8988T (cell line): ENCODE measurements at places on chromosomes 7 and 10.

DNA sequence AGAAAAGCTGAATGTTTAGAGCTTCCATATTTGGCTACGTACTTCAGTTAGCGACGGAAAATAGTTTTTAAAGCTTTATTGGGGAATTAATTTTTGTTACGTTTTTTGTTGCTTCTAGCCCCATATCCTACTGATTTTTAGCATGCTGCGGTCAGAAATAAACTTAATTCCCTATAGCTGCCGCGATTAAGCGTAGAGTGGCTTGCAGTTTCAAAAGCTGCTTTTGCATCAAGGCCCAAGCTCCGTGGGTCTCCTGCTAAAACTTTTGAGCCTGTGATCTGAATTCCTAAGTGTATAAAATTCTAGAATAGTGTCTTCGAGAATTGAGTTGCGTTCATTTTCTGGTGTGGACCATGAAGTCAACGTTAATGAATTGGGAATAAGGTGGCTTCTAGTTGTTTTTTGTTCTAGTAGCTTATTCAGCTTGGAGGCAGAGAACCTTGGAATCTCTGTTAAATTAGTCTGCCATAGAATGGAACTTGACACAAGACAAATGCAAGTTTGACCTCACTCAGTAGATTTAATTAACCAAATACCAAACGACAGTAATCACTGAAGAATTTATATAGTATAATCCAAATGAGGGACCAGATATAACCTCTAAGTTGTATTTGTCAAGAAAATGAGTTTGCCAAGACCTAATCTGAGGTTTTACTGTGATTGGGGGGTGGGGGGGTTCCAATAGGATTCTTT is 977 bp downstream of the CALU start:
- no peak for DNase-seq

- DNase-seq: no peak
Observed at GRCh38 chr7:151454305-151454704, 14.4 kb upstream of the CRYGN start.

DNA sequence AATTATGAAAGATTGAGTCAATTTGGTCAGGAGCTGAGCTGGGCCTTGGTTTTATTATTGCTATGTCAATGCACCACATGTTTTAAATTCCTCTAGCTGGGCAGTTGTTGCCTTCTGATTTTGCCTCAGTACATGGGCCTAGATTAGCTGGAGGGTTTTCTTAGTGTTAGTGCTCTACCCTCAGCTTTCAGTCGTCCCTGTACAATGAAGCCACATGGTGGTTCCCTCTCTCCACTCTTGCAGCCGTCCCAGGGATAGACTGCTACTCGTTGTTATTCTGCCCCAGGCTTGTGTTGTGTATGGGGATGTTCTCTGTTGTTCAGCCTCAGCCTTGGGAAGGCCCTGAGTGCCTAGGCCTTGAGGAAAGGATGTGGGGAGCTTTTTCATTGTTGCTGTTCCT is 37.0 kb downstream of the NHLRC2 start:
- no peak for DNase-seq

GRCh38 chr10:3693022-3693697 is 91.8 kb downstream of the KLF6 start:
- no peak for DNase-seq

GRCh38 chr7:12862146-12862545 is 174.7 kb downstream of the ARL4A start:
- no peak for DNase-seq

- DNase-seq: no peak
Observed at GRCh38 chr10:104146882-104147281, 24.9 kb downstream of the SFR1 start.

DNA sequence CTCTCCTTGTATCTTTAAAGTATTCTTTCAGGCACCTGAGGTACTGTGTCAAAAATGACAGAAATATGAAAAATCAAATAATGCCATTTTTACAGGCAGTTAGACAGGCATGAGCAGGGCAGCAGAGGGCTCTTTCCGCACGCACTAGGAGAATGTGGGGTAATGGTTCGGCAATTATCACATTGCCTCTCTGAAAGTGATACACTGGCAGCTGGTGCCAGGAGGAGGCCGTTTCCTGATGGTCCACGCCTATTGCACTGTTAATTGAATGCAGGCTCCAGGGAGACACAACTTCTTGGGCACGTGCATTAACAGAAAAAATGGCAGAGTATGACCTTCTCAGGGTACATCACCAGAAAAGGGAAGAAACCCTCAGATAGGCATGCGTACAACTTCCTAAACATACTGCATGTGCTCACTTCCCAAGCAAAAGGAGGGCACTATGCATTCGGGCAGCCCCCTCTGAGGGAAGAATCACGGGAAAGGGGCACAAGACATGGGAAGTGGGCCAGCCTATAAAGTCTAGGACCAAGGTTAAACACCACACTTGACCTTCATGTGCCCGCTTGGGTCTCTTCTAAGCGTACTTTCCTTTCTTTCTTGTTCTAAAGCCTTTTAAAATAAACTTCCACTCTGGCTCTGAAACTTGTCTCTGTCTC is 161.7 kb downstream of the TNS3 start:
- no peak for DNase-seq

DNA sequence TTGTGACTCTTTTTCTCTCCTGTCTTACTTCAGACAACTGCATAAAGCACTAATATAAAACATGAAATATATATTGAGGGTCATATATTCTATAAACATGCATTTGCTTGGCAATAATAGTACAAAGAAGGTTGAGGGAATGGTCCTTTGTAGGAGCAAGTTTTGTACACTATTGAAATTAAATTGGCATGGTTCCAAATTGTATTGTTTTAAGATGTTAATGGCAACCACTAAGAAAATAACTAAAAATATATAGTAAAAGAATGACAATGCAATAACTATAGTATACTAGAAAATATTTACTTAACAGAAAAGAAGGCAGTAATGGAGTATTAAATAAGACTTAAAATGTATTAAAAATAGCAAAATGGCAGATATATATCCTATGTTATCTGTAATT is 33.7 kb upstream of the KAT6B start:
- no peak for DNase-seq

DNA sequence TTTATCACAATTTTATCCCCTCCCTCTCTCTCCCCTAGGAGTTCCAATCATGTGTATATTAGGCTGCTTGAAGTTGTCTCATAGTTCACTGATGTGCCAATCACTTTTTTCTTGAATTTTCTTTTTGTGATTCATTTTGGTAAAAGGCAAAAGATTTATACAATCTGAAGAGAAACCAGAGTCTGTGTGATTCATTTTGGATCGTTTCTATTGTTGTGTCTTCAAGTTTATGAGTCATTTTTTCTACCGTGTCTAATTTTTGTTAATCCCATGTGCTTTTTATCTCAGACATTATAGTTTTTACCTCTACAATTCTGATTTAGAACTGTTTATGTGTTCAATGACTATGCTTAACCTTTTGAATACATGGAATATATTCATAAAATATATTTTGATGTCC is 483.9 kb upstream of the AUTS2 start:
- no peak for DNase-seq

- no peak for DNase-seq
Observed at GRCh38 chr10:15719899-15720634, at the start of gene ITGA8. TSS of gene ITGA8 (minus strand) at chr10:15719922. CDS start at chr10:15719771, 151 bp downstream.

GRCh38 chr10:7045891-7046599 is 364.8 kb downstream of the SFMBT2 start:
- DNase-seq: no peak

DNA sequence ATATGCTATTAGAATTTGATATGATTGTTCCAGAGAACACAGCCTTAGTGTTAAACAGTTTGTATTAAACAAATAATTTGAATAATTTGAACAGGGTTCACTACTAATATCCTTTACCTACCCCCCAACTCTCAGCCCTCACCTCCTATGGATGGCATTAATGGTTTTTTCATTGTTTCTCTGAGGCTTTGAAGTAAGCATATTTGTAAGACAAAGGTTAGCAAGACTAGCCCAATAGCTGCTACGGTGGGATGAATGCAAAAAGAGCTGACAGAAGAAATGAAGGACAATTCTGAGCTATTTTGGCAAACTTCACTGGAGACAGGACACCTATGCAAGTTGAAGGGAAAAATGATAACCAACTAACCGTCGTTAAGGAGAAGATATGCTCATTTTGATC is 61.6 kb downstream of the ARL4A start:
- no peak for DNase-seq

DNA sequence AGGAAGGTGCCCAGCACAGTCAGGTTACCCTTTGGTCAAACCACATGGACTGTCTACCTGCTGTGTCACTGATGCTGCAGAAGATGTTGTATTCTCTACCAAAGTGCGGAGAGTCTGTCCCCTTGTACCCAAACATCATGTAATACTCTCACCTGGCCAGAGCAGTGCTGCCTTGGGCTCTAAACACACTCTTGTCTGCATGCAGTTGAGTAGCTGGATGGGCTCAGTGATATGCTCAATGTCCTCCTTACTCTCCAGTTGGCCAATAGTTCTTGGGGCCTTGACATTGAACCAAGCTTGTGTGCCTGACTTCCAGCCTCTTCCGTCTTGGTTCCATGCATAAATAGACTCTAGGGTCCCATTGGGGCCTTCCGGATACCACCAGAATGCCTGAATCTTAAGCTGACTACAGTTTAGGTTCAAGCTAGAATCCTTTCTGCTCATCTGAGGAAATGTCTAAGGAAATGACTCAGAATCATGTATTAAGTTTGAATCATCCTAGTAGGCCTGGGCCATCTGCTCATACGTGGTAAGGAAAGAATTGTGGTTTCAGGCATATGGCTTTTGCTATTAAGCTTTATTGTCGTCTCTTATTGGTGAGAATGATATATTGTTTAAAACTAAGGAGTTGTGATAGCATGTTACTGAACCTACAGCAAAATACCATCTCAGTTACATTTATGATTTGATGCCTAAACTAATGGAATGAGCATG is 118.0 kb downstream of the OTUD1 start:
- no peak for DNase-seq

GRCh38 chr7:50676740-50677637 is 105.7 kb downstream of the GRB10 start:
- DNase-seq: no peak

- no peak for DNase-seq
Observed at GRCh38 chr7:75985518-75986146, 8.8 kb downstream of the TMEM120A start.

DNA sequence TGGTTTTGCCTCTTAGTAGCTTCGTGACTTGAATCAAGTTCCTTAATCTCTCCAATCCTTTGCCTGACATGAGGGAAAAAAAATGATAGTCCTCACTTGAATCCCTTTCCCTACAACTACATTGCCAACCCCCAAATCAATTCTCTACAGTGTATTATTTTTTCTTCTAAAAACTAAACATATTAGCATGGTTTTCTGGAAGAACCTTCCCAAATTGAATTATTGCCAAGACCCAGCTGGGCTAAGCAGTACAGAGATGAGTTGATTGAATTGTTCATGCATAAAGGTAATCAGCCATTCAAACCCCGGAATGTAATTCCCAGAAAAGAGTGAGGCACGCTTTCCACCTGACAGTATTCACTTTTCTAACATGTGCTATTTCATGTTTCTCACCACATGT is 155.6 kb upstream of the AGR3 start:
- no peak for DNase-seq

- no peak for DNase-seq
Observed at GRCh38 chr10:44316922-44317215, 68.0 kb downstream of the CXCL12 start.

DNA sequence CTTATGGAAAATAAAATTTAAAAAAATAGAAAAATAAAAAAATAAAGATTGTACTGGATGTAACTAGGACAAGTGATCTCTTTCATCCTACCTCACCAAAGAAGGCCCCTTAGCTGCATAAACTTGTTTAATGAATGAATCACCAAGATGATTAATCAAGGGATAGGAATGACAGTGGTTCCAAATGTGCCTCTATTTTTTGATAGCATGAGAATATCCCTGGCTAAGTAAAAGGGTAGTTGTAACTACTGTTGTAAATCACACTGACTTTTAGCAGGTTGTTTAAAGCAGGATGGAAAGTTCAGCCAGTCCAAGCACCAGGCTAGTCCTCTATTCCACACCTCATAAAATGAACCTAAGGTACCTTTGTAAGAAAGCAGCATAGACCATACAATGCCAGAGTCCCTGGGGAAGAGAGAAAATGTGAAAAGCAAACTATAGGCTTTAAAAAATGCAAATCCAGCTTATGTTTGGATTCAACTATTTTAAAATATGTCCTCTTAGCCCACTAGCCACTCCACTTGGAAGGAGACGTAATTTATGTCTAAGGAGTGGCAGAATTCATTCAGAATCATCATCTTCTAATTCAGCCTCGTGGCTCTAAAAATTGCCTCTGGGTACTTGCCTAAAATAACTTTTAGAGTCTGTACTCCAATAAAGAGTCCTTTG is 126.8 kb downstream of the SKIDA1 start:
- DNase-seq: no peak

DNA sequence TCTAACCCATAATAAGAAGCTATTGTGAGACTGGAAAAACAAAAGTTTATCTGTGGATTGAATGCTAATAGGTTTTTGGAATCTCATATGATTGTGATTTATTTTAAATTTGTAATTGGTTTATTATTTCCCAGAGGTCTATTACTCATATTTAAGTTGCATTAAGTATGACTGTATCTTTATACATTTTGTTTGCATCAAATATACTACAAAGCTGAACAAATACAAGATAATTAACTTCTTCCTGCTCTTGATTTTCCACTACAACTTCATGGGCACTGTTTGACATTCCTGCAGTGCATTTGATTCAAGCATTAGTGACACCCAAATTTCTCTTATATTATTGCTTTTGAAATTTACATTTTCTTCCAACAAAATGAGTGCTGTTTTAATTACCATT is 303.8 kb upstream of the LRRTM3 start:
- DNase-seq: no peak

GRCh38 chr10:99966306-99966705 is 43.4 kb downstream of the DNMBP start:
- DNase-seq: peak; percentile 56

- DNase-seq: no peak
Observed at GRCh38 chr7:157271991-157272324, 64.8 kb upstream of the DNAJB6 start.

DNA sequence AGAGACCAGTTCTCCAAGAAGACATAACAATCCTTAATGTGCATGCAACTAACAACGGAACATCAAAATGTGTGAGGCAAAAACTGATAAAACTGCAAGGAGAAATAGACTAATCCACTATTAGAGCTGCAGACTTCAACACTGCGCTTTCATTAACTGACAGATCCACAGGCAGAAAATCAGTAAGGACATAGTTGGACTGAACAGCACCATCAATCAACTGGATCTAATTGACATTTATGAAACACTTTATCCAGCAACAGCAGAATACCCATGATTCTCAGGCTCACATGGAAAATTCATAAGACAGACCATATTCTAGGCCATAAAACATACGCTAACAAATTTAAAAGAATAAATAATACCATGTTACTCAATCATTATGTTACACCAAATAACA is 21.6 kb upstream of the ATP6V0A4 start:
- no peak for DNase-seq

GRCh38 chr10:127117125-127117524 is 79.3 kb downstream of the INSYN2A start:
- no peak for DNase-seq
